ENCODE measurements at places on chromosomes 2 and 18.

DNA sequence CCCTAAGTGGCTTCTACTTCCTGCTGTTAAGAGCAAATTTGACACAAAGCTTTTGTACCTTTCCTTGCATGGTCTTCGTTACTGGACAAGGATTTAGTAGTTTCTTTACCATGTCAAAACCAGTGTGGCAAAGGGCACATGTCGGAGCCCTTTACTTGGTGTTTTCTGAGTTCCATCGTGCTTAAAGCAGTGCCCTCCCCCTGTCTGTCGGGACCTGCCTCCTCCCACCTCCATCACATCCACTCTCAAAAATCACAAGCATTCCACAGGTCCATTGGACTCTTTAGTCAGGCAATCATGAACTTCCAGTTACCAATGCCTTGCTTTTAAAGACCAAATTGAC is 763 bp downstream of the CCDC141 start:
- no peak overlapping the region for H3K27ac ChIP-seq
- peak overlapping the region; percentile 24 for H3K4me3 ChIP-seq
- no peaks in the 10 kb centered on the region for H3K4me1 ChIP-seq
- no peaks in the 10 kb centered on the region for H3K27me3 ChIP-seq
- DNase-seq: peak; percentile 22

DNA sequence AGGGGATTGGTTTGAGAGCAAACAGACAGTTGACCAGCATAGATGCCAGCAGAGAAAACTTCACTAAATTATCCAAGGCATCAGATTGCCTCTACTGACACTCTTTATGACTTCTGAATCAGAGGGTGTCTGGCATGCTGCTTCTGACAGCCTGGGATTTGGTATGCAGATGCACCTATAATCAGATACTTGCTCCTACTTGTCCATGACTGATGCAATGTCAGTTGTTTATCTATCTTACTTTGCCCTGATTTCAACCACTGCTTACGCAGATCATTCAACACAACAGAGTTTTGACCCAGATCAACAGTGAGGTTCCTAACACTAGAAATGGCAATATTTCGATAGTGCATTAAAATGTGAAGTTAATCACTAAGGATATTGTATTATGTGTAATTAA is 22.6 kb upstream of the CALCRL start:
- no peaks in the 10 kb centered on the region for H3K36me3 ChIP-seq
- H3K27me3 ChIP-seq: no peaks in the 10 kb centered on the region
- no peak overlapping the region for H3K4me3 ChIP-seq
- no peak overlapping the region for H3K27ac ChIP-seq
- H3K4me1 ChIP-seq: no peaks in the 10 kb centered on the region

DNA sequence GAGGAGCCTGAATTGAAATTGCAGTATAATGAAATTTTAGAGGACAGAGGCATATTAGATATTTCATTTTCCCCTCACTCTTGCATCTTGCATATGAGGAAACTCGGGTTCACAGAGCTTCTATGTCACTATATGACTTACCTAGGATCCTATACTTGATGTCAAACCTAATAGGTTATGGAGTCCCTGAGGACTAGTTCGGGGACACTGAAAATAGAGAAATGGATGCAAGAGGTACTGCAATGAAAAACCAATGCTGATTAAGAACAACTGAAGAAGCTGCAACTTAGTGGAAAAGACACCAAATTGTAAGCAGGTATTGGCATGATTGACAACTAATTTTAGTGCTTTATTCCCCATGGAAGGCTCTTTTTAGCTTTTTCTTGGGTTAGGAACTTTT is 210.1 kb downstream of the IKZF2 start:
- DNase-seq: no peak
- H3K4me1 ChIP-seq: no peaks in the 10 kb centered on the region
- H3K4me3 ChIP-seq: no peak overlapping the region
- H3K27ac ChIP-seq: no peak overlapping the region
- H3K27me3 ChIP-seq: no peaks in the 10 kb centered on the region

DNA sequence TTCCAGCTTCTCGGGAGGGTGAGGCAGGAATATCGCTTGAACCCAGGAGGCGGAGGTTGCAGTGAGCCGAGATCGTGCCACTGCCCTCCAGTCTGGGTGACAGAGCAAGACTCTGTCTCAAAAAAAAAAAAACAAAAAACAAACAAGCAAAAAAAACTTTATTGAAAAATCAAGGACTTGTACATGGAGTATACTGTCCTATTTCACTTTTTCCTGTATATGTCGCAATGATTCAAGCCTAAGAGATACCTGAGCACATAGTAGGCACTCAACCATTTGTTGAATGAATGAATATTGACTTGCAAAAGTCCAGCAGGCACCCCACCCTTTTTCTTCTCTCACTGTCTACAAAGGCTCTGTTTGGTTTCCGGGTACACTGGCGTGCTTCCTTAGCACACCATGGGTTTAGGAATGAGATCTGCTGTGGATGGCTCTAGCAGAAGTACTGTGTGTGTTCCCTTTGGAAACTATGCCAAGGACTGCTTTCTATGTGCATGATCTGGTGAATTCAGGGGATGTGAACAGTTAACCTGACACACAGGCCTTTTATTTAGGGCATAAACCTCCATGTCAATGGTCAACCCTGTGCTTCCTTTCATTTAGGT is 6.1 kb downstream of the APCDD1 start:
- H3K4me1 ChIP-seq: no peaks in the 10 kb centered on the region
- H3K36me3 ChIP-seq: no peaks in the 10 kb centered on the region
- H3K27me3 ChIP-seq: peaks cover 4% of the 10 kb centered on the region
- no peak overlapping the region for H3K4me3 ChIP-seq

DNA sequence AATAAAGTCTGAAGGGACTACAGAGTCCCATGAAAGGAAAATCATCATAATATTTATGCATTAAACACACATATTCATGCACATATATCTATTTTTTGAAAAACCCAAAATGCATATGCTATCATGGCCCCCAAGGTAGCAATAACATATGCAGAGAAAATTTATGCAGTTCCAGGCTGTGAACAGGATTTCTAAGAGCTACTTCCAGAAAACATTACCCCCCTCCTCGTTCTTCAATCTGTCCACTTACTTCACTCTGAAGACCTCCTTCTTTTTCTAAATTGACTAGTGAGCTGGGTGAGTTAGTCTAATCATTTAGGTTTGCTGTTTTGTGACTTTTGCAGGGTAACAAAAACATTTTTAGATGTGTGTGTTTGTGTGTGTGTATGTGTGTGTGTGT is 376.4 kb upstream of the ZEB2 start:
- no peak for DNase-seq
- no peak overlapping the region for H3K27ac ChIP-seq
- H3K36me3 ChIP-seq: no peaks in the 10 kb centered on the region
- H3K4me1 ChIP-seq: no peaks in the 10 kb centered on the region
- no peaks in the 10 kb centered on the region for H3K27me3 ChIP-seq
- H3K4me3 ChIP-seq: no peak overlapping the region

DNA sequence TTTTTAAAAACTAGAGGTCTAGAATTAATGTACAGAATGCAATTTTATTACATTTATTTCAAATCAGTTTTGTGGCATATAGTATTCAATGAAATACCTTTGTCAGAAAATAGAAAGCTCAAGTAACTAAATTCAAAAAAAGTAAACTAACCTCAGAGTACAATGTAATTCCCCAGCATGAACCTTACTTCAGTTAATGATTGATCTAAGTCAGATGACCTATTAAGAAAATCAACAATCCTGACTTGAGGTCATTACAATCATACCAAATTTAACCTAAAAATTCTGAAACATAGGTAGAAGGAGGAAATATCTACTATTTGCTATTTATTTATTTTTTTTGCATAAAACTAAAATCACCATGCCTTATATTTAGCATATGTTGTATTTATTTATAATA is 142.9 kb downstream of the CCDC102B start:
- H3K36me3 ChIP-seq: no peaks in the 10 kb centered on the region
- no peak overlapping the region for H3K27ac ChIP-seq
- no peak for DNase-seq
- no peak overlapping the region for H3K4me3 ChIP-seq

- no peaks in the 10 kb centered on the region for H3K36me3 ChIP-seq
- no peak for DNase-seq
- no peaks in the 10 kb centered on the region for H3K4me1 ChIP-seq
- no peak overlapping the region for H3K4me3 ChIP-seq
Measured at GRCh38 chr18:23154823-23155500, 19.7 kb downstream of the CABLES1 start.

DNA sequence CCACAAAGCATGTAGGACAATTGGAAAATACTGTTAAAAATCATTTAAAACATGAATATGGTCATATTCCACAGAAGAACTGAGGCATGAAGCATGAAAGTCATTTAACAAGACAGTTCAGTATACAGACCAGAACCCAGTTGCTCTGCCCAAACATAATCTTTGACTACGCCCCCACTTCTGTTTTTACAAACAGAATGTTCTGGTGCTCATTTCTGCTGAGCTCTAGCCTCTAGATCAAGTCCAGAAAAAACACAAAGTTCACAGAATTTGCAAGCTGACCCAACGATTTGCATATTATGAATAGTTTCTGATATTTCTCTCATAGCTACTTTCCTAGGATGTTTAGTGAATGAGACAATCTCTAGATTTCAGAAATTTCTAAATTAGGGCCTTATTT is 424.9 kb downstream of the PID1 start:
- no peak overlapping the region for H3K27ac ChIP-seq
- H3K4me3 ChIP-seq: no peak overlapping the region
- no peak for DNase-seq

- no peak overlapping the region for H3K27ac ChIP-seq
- no peaks in the 10 kb centered on the region for H3K27me3 ChIP-seq
- no peak for DNase-seq
- H3K36me3 ChIP-seq: no peaks in the 10 kb centered on the region
- H3K4me1 ChIP-seq: no peaks in the 10 kb centered on the region
Measured at GRCh38 chr2:45968946-45969584, 317.6 kb downstream of the PRKCE start.

DNA sequence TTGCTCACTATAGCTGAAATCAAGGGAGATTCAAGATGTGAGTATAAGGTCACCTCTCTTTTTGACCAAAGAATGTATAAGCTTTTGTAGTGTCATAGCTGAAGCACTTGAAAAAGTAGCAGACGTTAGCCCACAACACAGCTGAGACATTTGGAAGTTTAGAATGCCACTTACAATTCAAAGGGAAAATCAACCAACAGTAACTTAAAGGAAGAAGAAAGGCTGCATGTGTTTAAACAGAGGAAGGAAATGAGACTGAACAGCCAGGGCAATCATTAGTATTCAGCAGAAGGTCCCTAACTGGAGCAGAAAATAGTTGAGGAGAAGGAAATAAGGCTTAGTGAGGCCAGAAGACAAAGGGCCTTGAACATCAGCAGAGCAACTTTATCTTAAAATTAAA is 23.5 kb upstream of the SCG2 start:
- no peak overlapping the region for H3K4me3 ChIP-seq
- H3K4me1 ChIP-seq: no peaks in the 10 kb centered on the region
- no peaks in the 10 kb centered on the region for H3K27me3 ChIP-seq
- DNase-seq: no peak
- H3K36me3 ChIP-seq: no peaks in the 10 kb centered on the region

- no peaks in the 10 kb centered on the region for H3K4me1 ChIP-seq
- H3K27me3 ChIP-seq: no peaks in the 10 kb centered on the region
- H3K36me3 ChIP-seq: no peaks in the 10 kb centered on the region
Measured at GRCh38 chr2:220981926-220982325, 590.2 kb downstream of the EPHA4 start.

- peak overlapping the region; percentile 2 for H3K4me3 ChIP-seq
- no peak for DNase-seq
- H3K4me1 ChIP-seq: no peaks in the 10 kb centered on the region
- H3K27ac ChIP-seq: peak overlapping the region; percentile 13
- no peaks in the 10 kb centered on the region for H3K27me3 ChIP-seq
Measured at GRCh38 chr2:144452169-144452988, 67.5 kb downstream of the ZEB2 start.

GRCh38 chr2:52897511-52898044 is 870.0 kb upstream of the CHAC2 start:
- no peaks in the 10 kb centered on the region for H3K36me3 ChIP-seq
- H3K27me3 ChIP-seq: no peaks in the 10 kb centered on the region
- no peak overlapping the region for H3K27ac ChIP-seq
- DNase-seq: no peak
- H3K4me3 ChIP-seq: no peak overlapping the region
